NCI-H2029 treated with DMSO at 0.1 percent for 48 hours (cell line): ENCODE measurements at places on chromosomes 3 and 15.

DNA sequence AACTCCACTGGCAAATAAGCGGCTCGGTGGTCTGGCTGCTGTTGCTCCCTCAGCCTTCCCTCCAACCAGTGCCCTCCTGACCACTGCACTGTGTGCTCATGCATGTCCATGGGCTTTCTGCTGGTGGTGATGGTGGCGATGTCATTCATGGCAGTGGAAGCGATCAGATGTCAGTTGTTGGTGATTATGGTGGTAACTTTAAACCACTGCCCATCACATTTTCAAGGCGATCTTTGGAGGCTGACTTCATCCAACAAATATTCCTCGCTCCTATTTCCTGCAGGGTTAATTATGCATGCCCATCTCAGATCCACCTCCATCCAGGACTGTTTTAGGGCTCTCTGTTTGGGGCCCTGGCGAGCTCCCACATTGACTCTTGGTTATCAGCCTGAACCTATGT is 13.4 kb upstream of the HCN4 start:
- no peak for DNase-seq

DNA sequence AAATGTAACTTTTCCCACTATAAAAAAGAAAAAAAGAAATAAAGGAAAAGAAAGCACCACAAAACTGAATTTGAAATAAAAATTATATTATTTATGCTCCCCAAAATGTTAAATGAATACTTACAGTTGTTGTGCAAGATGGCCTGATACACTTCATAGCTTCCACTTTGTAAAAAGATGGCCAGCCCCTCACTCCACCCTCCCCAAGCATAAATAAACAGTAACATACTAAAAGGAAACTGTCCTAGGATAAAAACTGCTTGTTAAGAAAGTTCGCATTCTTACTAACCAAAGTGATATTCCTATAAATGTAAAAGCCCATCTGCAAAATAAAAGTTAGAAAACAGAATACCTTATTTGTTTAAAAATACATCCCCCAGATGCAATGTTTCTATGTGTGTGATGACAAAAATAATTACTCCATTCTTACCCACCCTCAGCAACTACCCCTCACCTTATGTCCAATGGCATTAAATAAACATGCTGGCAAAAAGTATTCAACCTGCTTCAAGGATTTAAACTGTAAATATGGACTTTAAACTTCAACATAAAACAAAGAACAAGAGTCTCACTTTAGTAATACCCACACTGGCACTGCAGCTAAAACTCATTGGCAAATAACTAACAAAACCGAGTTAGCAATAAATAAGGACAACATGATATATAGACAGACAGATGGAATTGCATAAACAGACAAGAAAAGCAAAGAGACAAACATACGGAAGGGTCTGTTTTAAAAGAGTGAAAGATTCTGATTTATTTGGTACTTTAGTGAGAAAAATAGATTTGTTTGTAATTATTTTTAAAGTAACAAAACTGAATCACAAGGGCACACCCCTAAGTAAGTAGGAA is 47.7 kb downstream of the ZBTB20 start:
- DNase-seq = peak; percentile 73

DNA sequence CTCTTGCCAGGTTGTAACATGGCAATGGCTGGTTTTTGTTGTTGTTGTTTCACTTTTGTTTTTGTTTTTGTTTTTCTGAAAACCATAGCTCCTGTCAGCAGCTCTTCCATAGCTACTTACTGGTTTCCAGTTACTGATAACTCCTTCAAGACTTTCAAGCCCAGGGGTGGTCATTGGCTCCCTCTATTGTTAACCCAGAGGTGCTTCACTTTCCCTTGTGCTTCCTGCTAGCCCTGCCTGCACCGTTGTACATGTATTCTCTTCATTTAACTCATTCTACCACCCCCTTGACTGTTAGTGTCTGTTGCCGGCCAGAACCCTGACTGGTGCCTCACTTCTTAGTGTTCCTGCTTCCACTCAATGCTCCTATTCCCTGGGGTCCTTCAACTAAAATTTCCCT is 4.2 kb upstream of the TRAT1 start:
- peak; percentile 3 for DNase-seq

DNA sequence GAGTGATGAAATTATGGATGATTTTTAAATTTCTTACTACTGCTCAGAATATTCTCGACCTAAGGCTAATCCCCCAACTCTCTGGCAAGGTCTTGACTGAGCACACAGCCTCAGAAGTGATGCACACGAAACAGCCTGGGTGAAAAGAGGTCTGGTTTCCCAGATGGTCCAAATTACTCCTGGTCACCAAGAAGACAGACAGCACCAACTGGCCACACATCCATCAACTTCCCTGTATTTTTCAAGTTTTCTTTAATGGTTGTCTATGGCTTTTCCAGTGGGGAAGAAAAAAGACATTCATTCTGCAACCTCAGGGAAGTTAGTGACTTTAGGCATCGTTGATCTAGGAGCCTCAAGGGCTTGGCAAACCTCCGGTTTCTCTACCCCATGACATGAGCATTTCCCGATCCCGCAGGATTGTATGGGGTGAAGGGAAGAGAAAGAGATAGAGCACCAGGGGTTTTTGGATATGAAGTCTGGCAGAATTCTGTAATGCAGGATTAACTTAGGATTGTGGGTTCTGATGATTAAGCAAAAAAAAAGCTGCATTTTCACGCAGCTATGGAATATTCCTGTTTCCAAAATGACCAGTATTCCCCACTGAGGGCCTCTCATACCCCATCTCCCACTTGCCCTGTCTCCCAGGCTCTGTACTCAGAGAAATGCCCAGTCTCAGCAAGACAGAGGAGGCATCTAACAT is 62.2 kb downstream of the UMPS start:
- no peak for DNase-seq

- no peak for DNase-seq
Observed at GRCh38 chr3:133330522-133330921, 69.3 kb upstream of the BFSP2 start.

DNA sequence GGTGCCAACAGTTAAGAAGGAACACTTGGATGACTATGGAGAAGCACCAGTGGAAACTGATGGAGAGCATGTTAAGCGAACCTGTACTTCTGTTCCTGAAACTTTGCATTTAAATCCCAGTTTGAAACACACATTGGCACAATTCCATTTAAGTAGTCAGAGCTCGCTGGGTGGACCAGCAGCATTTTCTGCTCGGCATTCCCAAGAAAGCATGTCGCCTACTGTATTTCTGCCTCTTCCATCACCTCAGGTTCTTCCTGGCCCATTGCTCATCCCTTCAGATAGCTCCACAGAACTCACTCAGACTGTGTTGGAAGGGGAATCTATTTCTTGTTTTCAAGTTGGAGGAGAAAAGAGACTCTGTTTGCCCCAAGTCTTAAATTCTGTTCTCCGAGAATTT is 3.0 kb downstream of the SKIL start:
- DNase-seq = no peak

GRCh38 chr3:156425651-156426050 is 129.3 kb downstream of the SSR3 start:
- no peak for DNase-seq

- DNase-seq = no peak
Observed at GRCh38 chr15:73928971-73929627, 2.8 kb downstream of the LOXL1 start.

GRCh38 chr3:112629425-112629824 is 11.5 kb downstream of the CCDC80 start:
- DNase-seq = no peak

- no peak for DNase-seq
Observed at GRCh38 chr3:196268284-196269163, 19.0 kb downstream of the PCYT1A start.

GRCh38 chr15:59649603-59650002 is 7.7 kb downstream of the GTF2A2 start:
- peak; percentile 13 for DNase-seq

GRCh38 chr3:71226565-71227269 is 356.8 kb downstream of the FOXP1 start:
- DNase-seq = no peak

GRCh38 chr3:157533298-157534070 is 30.3 kb upstream of the VEPH1 start:
- DNase-seq = no peak

DNA sequence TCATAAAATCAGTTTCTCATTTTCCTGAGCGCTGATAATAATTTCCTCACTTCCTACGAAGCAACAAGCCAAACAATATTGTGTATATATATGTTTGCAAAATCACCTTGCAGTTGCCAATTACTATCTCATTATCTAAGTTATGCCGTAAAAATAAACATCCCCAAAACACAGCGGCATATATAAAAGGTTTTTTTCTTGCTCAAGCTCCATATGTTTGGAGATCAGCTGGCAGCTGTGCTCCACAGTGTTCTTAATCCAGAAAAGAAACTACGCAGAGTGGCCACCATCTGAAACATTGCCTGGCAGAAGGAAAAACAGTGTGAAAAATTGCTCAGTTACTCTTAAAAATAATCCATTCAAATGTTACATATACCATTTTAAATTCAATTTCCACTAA is 951.4 kb downstream of the PLOD2 start:
- no peak for DNase-seq

GRCh38 chr3:12705374-12705926 is 41.5 kb upstream of the RAF1 start:
- DNase-seq = no peak

DNA sequence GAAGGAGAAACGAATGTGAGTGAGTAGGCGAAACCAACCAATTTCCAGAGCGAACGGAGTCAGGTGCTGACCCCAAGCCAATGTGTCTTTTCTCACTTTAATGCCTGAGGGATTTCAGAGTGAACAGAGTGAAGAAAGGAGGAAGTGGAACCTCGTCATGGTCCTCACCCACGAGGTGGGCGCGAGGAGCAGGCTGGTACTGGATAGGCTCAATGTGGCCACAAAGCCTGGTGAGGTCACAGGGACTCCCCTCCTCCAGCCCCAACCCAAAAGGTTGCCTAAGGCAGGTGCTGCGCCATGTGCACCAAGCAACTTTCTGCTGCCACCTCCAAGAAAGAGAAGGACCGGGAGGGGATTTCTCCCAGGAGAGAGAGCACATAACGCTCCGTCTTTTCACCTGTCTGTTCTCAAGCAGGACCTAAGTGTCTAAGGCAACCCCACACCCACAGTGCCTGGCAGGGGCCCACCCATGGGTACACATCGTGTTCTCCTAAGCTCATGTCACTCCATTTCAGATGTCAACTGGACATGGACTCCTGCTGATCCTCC is 3.8 kb downstream of the NRROS start:
- no peak for DNase-seq

GRCh38 chr3:134608023-134608770 is 42.6 kb downstream of the KY start:
- DNase-seq = no peak

GRCh38 chr15:69920221-69920620 is 177.5 kb downstream of the TLE3 start:
- no peak for DNase-seq

DNA sequence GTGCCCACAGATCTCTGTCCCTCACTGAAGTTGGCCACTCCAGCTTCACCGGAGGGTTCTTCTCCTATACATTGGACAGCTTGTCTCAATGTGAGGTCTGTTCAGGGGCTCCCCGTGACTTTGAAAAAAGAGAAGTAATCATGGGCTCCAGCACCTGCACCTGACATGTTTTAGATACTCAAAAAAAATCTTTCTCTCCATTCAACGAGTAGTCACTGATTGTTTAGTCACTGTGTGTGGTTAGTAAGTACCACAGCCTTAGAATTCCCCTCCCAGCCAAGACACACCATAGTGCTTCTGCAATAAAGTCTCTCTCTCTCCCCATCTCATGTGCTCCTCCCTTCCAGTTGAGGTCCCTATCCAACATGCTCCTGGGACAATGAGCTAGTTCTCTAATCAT is 18.6 kb downstream of the CCR9 start:
- no peak for DNase-seq

DNA sequence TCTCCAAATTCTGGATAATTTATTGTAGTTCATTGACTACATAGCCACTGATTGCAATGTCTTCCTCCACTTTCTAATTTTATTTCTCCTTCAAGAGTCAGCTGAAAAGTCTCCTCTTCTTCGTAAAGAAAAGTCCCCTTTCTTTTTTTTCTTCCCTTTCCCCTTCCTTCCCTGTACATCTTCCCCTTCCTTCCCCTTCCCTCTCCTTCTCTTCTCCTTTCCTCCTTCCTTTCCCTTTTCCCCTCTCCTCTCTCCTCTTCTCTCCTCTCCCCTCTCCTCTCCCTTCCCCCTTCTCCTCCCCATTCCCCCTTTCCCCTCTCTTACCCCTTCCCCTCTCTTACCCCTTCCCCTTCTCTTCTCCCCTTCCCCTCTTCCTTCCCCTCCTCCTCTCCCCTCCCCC is 8.8 kb upstream of the MGA start:
- DNase-seq = no peak

- DNase-seq = no peak
Observed at GRCh38 chr3:65545429-65545828, 493.3 kb downstream of the MAGI1 start.

- DNase-seq = no peak
Observed at GRCh38 chr3:183349421-183350157, 78.8 kb downstream of the MCF2L2 start.

- DNase-seq = no peak
Observed at GRCh38 chr15:87348746-87349145, 907.8 kb downstream of the NTRK3 start.

- DNase-seq = no peak
Observed at GRCh38 chr15:90981681-90982080, 12.7 kb downstream of the PRC1 start.

- no peak for DNase-seq
Observed at GRCh38 chr15:82810890-82811426, 1.5 kb downstream of the WHAMM start.

GRCh38 chr3:28022916-28023315 is 218.5 kb upstream of the CMC1 start:
- DNase-seq = no peak

DNA sequence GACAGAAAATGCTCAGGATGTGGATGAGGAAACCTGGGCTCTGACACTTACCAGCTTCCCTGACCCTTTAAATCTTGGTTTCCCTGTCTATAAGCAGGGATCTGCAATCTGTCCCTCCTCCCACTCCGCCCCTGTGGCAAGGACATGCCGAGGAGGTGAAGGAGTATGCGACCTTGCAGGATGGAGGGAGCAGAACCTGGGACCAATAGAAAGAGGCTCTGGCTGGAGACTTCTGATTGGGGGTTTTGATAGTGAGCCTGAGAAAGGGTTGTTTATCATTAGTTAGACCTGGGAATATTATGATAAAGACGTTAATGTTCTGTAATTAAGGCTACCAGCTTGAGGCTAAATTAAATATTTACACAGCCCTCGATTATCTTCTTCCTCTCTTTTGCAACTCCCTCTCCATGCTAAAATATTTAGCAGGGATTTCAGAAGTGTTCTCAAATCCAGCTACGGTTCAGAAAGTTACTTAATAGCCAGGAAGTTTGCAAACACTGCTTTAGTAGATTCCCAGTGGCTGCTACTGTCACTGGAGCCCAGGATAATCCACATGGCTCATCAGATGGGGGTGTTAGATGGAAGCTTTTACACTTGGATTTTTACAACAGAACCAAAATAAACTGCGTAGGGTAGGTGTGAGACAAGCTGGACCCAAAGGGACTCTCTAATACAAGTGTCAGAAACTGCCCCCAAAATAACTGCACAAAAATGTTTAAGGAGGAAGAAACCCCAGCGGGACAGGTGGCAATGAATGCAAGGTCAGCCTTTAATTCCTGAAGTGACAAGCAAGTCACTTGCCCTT is 9.2 kb upstream of the PAQR5 start:
- no peak for DNase-seq

GRCh38 chr3:191345334-191345733 is 15.0 kb upstream of the UTS2B start:
- DNase-seq = no peak
